Activated naive CD4-positive, alpha-beta T cell treated with anti-CD3 and anti-CD28 coated beads, Interleukin-2, amount 10 ng/mL, durations not matched to agents 7 days and 5 days (primary cell): ENCODE measurements at places on chromosomes 7 and 10.

GRCh38 chr10:122381680-122382079 is 7.2 kb downstream of the PLEKHA1 start:
- peaks cover 19% of the 10 kb centered on the region for H3K36me3 ChIP-seq
- H3K27ac ChIP-seq: no peak overlapping the region
- DNase-seq: no peak
- H3K4me3 ChIP-seq: no peak overlapping the region
- H3K4me1 ChIP-seq: peaks cover 23% of the 10 kb centered on the region

DNA sequence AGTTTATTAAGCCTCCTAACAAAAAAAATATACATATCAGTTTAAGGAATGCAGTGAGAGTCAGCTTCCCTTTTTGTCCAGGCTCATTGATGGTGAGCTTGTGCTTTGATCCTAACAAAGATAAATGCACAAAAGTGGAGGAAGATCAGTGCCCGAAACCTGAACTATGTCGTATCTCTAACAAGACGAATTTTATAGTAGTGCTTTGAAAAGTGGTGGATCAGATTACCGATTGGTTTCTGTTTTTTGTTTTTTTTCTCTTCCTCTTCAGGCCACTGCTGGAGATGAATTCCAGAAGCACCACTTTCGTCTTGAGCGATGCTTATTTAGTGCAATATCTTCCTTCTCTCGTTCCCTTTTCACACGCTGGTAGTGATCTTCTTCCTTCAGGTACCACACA is 72.8 kb downstream of the RHOBTB1 start:
- H3K27me3 ChIP-seq: no peaks in the 10 kb centered on the region
- no peak overlapping the region for H3K27ac ChIP-seq
- no peak overlapping the region for H3K4me3 ChIP-seq
- H3K4me1 ChIP-seq: no peaks in the 10 kb centered on the region
- no peak for DNase-seq

DNA sequence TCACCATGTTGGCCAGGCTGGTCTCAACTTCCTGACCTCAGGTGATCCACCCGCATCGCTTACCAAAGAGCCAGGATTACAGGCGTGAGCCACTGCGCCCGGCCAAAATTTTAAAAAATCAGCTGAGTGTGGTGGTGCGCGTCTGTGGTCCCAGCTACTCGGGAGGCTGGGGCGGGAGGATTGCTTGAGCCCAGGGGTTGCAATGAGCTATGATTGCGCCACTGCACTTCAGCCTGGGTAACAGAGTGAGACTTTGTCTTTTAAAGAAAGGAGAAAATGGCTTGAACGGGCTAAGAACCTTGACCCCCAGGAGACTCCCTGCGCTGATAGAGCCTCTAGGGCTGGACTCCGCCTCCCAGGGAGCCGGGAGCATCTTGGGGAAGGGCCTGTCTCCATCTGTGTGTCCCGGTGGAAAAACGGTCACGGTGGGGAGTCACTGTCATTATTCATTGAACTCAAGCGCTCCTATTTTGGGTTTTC is 760 bp upstream of the KCTD7 start:
- H3K36me3 ChIP-seq: peaks cover 17% of the 10 kb centered on the region
- no peak for DNase-seq
- H3K4me1 ChIP-seq: peaks cover 45% of the 10 kb centered on the region
- peaks cover 31% of the 10 kb centered on the region for H3K27me3 ChIP-seq
- peak overlapping the region; percentile 84 for H3K4me3 ChIP-seq

GRCh38 chr7:8356071-8356470 is 77.3 kb upstream of the NXPH1 start:
- H3K36me3 ChIP-seq: no peaks in the 10 kb centered on the region
- no peak for DNase-seq
- H3K4me1 ChIP-seq: no peaks in the 10 kb centered on the region
- H3K4me3 ChIP-seq: no peak overlapping the region

DNA sequence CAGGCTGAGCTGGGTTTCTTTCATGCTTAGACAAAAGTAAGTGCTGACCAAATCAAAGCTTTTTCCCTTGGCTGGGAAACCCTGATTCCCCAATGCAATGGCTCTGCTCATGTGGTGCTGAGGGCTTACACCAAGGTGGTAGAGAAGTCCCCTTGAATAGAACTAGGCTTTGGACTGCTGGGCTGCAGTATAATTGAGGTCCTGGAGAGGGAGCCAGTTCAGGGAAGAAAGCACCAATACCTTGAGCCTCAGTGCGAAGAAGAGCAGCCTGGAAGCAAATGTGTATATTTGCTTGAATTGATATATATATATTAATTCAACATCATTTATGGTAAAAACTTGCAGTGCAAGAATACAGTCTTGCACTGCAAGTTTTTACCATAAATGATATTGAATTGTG is 391.1 kb downstream of the RPS24 start:
- no peak overlapping the region for H3K27ac ChIP-seq
- H3K36me3 ChIP-seq: no peaks in the 10 kb centered on the region
- H3K4me3 ChIP-seq: no peak overlapping the region
- H3K4me1 ChIP-seq: no peaks in the 10 kb centered on the region
- DNase-seq: no peak

DNA sequence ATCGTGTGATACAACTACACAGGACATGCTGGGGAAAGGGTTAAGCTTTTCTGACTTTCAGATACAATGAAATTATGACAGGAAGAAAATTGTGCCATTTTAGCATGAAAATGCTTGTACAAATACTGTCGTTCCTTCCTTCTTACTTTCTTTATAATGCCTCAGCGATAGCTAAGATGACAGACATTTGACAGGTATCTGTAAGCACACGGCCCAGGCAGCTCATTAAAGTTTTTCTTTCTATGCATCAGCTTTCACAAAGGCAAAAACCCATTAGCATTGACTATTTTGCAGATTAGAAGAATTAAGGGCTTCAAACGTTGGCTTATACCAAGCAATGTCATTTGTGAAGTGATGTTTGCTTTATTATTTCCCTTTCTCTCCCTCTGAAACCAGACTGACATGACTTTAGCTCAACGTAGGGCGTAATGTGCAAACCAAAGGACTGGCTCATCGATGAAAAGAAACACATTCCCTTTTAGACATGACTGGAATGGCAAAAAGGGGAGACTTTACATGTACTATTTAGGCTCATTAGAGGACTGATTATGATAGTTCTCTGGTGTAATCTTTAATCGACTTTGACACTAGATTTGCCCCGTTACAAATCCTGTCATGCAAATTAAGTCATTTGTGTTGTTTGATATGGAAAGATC is 258.4 kb upstream of the SP8 start:
- no peak for DNase-seq
- no peak overlapping the region for H3K4me3 ChIP-seq
- no peaks in the 10 kb centered on the region for H3K27me3 ChIP-seq
- no peak overlapping the region for H3K27ac ChIP-seq

GRCh38 chr10:77647543-77648293 is 10.1 kb upstream of the KCNMA1 start:
- peaks cover 5% of the 10 kb centered on the region for H3K27me3 ChIP-seq
- H3K4me1 ChIP-seq: no peaks in the 10 kb centered on the region
- no peak overlapping the region for H3K27ac ChIP-seq
- no peak for DNase-seq
- no peak overlapping the region for H3K4me3 ChIP-seq

- no peaks in the 10 kb centered on the region for H3K36me3 ChIP-seq
- no peak overlapping the region for H3K4me3 ChIP-seq
- H3K27me3 ChIP-seq: no peaks in the 10 kb centered on the region
- H3K4me1 ChIP-seq: no peaks in the 10 kb centered on the region
These were observed 28.4 kb upstream of the ITGA8 start for GRCh38 chr10:15748126-15748525.

- peaks cover 9% of the 10 kb centered on the region for H3K4me1 ChIP-seq
- no peak for DNase-seq
- no peak overlapping the region for H3K4me3 ChIP-seq
- H3K36me3 ChIP-seq: no peaks in the 10 kb centered on the region
These were observed 86.2 kb downstream of the ITIH5 start for GRCh38 chr10:7580520-7580919.

DNA sequence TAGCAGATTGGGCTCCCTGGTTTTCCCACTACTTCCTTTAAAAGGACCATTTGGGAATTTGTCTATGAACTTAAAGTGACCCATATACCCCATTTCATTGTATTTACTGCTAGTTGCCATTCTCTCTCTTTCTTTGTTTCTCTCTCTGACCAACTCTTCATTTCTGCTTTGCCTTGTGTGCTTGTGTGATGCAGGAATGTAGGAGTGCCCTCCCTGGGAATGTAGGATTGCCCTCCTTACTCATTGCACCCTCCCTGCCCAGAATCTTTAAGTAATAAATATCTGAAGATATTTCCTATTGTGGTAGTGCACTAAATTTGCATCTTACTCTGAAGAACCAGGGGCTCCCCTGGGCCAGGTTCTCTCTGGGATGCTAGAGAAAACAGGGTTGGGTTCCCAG is 47.3 kb upstream of the KLF14 start:
- H3K27ac ChIP-seq: no peak overlapping the region
- no peak for DNase-seq
- peaks cover 35% of the 10 kb centered on the region for H3K27me3 ChIP-seq
- H3K4me1 ChIP-seq: no peaks in the 10 kb centered on the region

- H3K36me3 ChIP-seq: no peaks in the 10 kb centered on the region
- no peak overlapping the region for H3K4me3 ChIP-seq
- H3K27me3 ChIP-seq: no peaks in the 10 kb centered on the region
- H3K4me1 ChIP-seq: no peaks in the 10 kb centered on the region
- no peak for DNase-seq
- no peak overlapping the region for H3K27ac ChIP-seq
These were observed 299.2 kb downstream of the IPMK start for GRCh38 chr10:57968328-57969016.

- peaks cover 4% of the 10 kb centered on the region for H3K36me3 ChIP-seq
- H3K4me3 ChIP-seq: no peak overlapping the region
- H3K4me1 ChIP-seq: peaks cover 23% of the 10 kb centered on the region
- H3K27ac ChIP-seq: no peak overlapping the region
- DNase-seq: no peak
These were observed 90.7 kb downstream of the CELF2 start for GRCh38 chr10:11108356-11108755.

DNA sequence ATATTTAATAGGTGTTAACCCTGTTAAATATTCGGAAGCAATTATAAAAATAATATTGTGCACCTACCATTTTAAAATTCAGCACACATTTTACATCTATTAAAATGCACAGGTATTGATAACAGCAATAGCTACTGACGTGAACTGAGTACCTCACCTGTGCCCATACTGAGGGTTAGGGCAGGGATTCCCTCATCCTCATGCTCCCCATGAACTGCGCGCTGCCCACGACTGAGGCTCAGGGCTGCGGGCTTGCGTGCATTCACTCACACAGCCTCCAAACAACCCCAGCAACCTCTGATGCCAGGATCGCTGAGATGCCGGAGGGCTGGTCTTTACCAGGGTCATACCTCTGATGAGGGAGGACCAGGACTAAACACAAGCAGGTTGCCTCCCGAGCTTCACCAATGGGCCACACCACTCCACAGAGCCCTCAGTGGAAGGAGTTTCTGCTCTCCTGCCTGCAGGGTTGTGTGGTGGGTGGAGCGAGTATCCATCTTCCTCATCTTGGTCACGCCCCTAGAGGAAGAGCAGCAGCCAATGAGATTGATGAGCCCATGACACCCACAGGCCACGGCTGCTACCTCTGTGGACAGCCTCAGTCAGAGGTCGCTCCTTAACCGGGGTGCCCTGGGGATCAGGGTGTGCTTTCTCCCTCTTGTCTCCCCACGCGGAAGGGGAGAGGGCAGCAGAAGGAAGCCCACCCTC is 478.3 kb downstream of the TNS3 start:
- H3K4me1 ChIP-seq: no peaks in the 10 kb centered on the region
- no peaks in the 10 kb centered on the region for H3K27me3 ChIP-seq
- no peak overlapping the region for H3K27ac ChIP-seq

DNA sequence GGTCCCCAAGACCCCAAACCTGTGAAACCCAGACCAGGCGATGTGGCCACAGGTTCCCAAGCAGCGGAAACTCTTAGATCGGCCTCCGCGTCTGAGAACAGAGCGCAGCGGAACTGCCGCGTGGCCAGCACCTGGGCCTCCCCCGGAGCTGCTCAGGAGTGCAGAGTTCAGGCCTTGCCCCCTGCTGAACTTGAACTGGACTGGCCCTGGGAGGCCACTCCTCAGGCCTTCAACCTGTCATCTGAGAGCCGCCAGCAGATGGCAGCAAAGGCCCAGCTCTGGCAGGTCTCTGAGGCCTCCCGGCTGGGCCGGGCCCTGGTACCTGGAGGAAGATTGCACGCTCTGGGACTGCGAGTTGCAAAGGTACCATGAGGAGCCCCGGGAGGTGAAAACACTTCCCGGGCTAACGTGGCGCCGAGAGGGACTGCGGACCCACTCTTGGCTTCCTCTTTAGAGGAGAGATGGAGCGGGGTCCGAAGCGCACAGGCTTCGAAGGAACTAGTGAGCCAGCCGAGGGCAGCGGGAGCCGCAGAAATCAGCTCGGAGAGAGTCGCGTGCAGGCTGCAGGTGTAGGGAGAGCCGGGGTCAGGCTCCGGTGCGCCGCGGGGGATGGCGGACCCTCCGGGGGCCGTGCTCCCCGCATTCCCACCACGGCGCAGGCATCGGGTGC is 89.2 kb downstream of the PAXIP1 start:
- peaks cover 4% of the 10 kb centered on the region for H3K4me1 ChIP-seq
- DNase-seq: peak; percentile 91
- H3K4me3 ChIP-seq: peak overlapping the region; percentile 57
- no peak overlapping the region for H3K27ac ChIP-seq
- peaks cover 34% of the 10 kb centered on the region for H3K27me3 ChIP-seq
- no peaks in the 10 kb centered on the region for H3K36me3 ChIP-seq

DNA sequence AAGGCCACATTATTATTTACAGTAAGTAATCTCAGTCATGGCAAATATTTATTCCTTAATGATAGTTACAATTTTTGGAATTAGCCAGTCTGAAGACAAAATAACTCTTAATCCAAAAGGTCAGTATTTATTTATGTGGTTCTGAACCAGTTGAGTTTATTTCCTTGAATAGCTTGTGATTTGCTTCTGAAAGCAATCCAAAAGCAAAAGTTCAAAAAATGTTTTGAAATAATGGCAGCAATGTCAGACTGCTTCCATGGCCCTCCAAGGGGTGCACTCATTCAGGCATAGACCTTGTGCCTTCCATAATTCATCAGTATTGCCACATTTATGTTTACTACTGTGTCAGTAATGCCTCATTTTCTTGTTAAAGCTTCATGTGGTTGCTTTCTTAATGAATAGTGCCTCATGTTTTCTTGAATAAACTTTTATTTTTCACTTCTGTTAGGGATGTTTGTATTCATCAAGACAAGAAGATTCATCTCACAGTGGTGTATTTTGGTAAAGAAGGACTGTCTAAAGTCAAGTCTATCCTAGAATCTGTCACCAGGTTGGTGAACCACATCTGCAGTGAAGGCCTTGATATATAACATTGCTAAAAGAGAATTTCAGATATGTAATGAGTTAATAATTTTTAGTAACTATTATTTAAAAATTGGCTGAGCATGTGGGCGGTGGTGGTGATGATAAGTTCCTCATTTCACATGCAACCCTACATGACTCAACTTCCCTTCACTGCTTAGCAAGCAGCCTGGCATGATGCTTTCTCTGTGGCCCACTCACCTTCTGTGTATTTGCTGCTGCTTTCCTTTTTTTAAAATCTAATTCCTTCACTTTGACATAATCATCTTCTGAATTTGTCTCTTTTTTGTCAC is 22.0 kb downstream of the CSGALNACT2 start:
- peaks cover 31% of the 10 kb centered on the region for H3K4me1 ChIP-seq
- no peaks in the 10 kb centered on the region for H3K27me3 ChIP-seq
- peak overlapping the region; percentile 5 for H3K27ac ChIP-seq

- H3K36me3 ChIP-seq: no peaks in the 10 kb centered on the region
- DNase-seq: no peak
- no peak overlapping the region for H3K4me3 ChIP-seq
- no peak overlapping the region for H3K27ac ChIP-seq
These were observed 735.6 kb upstream of the SORCS1 start for GRCh38 chr10:107900131-107900530.
